ENCODE measurements at places on chromosomes 6 and 20. TPM values are rescaled to one million over a fixed set of nuclear protein-coding genes. Genes with fewer than 3 reads are reported as not detected.

The PGC gene
- not detected for total RNA-seq

The CFAP206 gene
- total RNA-seq = not detected

The RSPH9 gene
- not detected for total RNA-seq

The CLVS2 gene
- total RNA-seq = not detected

The DACT2 gene
- total RNA-seq = 0.50 TPM

The GSTA1 gene
- not detected for total RNA-seq

The FBXL4 gene
- 16.2 TPM for total RNA-seq

The FABP7 gene
- total RNA-seq = not detected

The BPIFB2 gene
- total RNA-seq = not detected

The PDYN gene
- total RNA-seq = not detected

The CHRNA4 gene
- total RNA-seq = not detected

The GRIK2 gene
- total RNA-seq = not detected

The KCNB1 gene
- total RNA-seq = not detected

The MSH5 gene
- 92.1 TPM for total RNA-seq

The CPXM1 gene
- 2.9 TPM for total RNA-seq

The SNX14 gene
- total RNA-seq = 54.7 TPM

The MAP7 gene
- total RNA-seq = 2.1 TPM

The TAGAP gene
- total RNA-seq = 44.8 TPM

The LTB gene
- 44.9 TPM for total RNA-seq

Measured in activated CD4-positive, alpha-beta T cell treated with anti-CD3 and anti-CD28 coated beads for 36 hours (primary cell).